Left colon (tissue), 2 donors: ENCODE measurements at places on chromosomes 7 and 10.
A peak's percentile ranks its signal among the peaks of the same experiment; 100 is the strongest.

- no peak for DNase-seq
These were observed 676.3 kb downstream of the SDK1 start for GRCh38 chr7:3977391-3977790.

DNA sequence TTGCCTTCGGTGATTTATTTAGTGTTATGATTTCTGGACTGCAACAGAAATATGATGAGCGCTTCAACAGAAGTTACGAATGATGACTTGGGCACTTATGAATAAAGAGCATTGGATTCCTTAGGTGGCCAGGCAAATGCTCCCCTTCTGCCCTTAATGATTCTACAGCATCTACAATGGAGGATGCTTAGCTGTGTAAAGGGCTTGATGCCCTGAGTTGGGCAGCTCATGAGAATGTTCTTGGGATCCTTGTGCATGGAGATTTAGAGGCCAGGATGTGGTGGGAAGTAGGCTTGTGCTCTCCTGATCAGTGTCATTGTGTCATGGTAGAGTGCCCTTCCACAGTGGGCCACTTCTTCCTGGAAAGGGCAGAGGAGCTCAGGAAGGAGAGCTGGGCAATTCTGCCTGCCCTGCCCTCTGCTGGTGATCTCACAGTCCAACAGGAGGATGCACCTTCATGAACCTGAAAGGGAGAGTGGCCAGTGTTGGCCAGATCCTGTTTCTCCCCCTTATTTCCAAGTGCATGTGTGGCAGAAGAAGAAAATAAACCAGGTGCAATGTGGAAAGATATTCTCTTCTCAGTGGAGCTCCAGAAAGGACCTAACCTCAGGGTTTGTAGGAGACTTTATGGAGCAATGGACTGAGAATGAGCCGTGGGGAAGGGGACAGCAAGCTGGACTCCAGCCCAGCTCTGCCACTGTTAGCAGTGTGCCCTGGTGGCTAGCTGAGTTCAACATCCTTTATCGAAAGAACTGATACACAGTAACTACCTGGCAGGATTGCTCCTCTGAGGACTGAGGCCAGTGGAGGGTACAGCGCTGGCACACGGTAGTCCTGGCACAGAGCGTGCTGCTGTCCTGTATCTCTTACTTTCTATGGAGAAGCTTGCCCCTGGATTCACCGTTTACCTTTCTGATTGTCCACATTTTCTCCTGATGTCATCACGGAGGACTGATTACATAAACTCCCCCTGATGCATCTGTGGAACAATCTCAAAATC, 182.9 kb downstream of the BMPER start:
- DNase-seq, result peak; percentile 45

- no peak for DNase-seq
These were observed 151.4 kb upstream of the PRPS1L1 start for GRCh38 chr7:18179093-18179492.

DNA sequence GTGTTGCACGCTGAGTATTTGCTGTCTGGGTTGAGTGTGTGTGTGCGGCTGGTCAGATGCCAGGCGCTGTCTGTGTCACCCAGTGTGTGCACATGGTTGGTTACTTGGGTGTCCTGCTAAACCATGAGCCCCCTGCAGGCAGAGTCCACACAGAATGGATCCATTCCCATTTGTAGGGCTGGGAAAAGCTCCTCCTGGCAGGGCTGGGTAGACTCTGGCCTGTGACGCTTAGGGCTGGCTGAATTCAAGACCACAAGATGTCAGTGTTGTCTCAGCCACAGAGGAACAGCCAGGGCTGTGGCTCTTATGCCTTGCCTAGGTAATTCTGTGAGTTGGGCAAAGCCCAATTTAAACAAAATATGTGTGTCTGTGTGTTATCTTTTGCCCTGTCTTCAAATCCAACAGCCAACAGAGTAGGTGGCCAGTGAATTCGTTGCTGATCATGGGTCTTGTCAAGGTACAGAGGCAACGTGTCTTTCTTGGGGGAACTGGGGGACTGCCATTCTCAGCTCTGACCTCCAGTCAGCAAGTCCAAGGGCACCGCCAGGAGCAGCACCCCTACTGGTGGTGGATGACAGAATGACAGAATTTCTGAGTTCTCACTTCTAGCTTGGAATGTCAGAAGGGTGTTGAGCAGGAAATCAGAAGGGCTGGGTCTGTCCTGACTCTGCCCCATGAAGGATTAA, 285.1 kb downstream of the CCSER2 start:
- DNase-seq, result no peak

DNA sequence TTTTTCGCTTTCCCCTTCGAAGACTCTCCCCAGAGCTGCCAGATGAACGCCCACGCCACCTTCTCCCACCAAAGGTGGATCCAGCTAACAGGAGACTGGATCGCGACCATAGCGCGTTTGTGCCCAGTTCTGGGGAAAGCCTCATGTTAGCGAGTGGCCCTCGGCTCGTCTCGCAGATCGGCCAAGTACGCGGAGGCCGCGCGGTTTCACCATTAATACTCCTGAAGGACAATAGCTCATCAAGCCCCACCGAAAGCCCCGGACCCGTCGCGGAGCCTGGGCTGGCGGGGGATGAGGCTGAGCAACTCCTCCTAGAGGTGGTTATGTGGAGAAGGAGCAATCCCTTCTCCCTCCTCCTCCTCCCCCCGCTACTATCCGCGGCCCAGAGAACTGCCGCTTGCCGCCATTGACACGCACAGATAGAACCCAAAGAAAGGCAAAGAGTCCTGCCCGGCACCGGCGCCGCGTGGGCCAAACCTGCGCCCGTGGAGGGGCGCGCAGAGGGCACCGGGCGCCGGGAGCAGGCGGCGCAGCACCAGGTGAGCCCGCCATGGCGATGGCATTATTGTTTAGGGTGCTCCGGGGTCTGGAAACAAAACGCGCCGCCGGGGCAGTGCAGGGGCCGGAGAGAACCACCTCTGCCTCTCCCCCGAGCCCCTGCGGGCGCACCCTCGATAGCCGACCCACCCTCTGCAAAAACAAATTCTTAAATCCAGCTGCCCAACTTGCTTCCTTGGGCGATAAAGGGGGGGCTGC, at the start of gene MACROH2A2:
TSS of gene MACROH2A2 (plus strand) at position 385 of the 756 bp plus-strand sequence. CDS start 22,813 bp downstream, outside the sequence.
- DNase-seq, result peak; percentile 57

DNA sequence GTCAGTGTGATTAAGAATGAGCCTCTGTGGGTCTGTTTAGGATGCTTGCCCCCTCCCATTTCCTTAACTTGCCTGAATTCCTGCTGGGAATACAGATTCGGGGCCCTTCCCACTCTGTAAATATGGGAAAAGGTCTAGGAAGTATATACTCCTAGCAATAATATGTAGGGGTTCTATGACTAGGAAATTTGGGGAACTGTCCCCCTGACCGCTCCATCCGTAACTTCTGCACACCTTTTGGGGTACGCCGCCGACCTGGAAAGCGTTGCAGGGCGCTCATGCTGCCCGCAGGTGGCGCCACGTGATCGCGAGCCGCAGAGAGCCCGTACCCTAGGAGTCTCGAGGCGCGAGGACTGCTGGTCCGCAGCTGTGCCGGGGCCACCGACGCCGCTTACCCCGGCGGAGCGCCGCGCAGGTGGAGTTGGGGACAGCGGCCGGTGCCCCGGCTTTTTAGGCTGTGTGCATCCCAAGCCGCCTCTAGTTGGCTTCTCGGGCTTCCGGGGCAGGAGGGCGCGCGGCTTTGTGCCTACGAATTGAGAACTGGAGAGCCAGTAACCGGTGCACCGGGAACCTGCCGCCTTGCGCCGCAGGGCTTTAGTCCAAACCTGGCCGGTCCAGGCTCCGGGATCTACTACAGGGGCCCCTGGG, 656 bp upstream of the CNNM2 start:
- peak; percentile 85 for DNase-seq

DNA sequence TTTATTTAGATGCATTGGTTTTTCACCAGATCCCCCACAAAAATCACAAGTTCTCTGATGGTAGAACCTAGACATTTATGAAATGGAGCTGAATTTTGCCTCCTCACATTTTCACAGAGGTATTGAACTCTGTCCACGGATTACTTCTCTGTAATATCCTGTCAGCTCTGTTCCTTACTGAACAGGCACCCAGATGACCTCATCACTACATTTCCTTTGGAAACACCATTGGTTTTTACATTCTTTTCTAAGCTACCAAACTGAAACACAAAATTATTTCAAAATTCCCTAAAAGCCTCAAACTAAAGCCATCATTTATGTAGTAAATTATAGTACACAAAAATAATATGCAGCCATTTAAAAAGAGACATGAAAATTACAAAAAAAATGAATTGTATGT, 98.3 kb upstream of the KCNIP2 start:
- no peak for DNase-seq

- no peak for DNase-seq
These were observed 214.4 kb downstream of the FAM107B start for GRCh38 chr10:14560274-14560673.

DNA sequence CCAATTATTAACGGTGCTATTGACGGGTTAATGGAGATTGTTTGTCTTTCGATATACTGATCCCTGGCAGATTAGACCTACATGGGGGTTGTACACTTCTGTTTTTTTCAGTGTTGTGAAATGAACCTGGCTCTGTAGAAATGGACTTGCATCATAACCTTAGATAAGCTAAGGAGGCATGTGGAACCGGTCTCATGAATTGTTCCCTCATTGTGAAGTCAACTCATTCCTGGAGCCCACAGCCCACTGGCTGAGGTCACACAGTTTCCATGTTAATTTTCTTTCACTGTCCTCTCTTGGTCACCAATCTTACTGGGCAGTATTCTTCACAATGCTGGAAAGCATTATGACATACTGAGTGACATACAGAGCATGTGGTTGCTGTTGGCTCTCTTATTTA, 202.8 kb downstream of the BMPER start:
- no peak for DNase-seq

DNA sequence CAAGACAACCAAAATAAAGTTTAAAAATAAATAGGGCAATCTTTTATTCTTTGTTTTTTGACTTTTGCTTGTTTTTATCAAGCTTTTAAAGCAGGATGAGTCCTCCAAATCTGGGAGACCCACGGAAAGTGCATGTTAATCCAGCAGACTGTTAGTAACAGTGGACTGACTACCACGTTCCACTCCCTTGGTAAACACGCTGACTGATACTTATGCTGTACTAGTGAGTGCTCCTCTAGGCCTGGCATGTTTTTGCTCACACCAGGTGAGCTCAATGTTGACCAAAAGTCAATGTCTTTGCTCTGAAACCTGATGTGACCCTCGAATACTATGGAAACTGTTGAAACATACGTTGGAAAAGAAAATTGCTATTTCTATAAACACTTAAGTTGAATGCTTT, 88.4 kb downstream of the KIAA1549 start:
- DNase-seq, result no peak

GRCh38 chr10:91198781-91199180, 21.7 kb upstream of the PCGF5 start:
- no peak for DNase-seq

DNA sequence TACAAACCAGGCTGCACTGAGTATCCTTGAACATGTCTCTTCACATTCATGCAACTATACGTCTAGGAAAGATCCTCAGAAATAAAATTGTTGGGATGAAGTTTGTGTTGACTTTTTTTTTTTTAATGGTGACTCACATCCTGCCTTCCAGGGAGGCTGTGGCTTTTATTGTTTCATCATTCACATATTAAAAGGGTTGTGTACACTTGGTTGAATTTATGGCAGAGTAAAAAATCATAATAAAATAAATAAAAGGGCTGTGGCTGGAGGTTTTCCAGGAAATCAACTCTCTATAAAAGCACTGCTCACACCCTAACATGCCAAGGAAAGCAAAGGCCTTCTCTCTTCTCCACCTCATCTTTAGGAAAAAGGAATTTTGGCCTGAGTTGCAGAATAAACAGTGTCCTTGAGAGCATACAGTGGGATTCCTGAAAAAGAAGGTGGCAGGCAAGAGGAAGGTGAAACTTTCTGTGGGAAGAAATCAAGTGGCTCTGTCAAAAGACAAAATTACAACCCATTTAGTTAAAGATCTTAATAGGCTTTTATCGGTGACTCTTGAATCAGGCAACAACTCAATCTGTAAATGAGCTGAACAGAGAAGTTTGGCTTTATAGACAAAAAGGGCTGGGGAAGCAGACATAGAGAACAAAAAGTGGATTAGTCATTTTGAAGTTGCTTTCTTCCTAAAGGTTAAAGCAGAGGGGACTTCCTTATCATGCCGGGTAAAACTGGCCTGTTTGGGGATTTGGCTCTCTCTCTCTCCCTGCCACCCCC, 41.6 kb upstream of the FHIP2A start:
- no peak for DNase-seq

GRCh38 chr7:92631850-92632487, 41.8 kb upstream of the FAM133B start:
- no peak for DNase-seq

- DNase-seq, result no peak
These were observed 22.9 kb upstream of the A1CF start for GRCh38 chr10:50908366-50908765.

GRCh38 chr7:7654964-7655715, 14.6 kb downstream of the UMAD1 start:
- DNase-seq, result no peak

GRCh38 chr7:66142996-66143395, 28.3 kb downstream of the CRCP start:
- DNase-seq, result no peak

GRCh38 chr10:95208702-95209391, 14.8 kb downstream of the ACSM6 start:
- no peak for DNase-seq

DNA sequence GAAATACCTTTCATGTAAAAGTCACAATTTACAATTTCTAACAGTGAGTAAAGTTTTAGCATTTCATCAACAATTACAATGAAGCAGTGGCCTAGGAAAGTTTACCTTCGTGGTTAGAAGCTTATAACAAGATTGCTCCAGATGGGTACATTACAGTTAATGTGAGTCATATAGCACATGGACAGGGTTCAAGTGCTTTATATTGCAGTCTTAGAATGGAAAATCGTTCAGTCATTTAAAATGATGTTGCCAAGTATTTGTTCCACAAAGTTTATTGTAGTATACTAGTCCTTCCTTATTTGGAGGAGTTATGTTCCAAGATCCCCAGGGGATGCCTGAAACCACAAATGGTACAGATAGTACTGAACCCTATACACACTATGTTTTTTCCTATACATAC, 174.6 kb upstream of the TARP start:
- no peak for DNase-seq

DNA sequence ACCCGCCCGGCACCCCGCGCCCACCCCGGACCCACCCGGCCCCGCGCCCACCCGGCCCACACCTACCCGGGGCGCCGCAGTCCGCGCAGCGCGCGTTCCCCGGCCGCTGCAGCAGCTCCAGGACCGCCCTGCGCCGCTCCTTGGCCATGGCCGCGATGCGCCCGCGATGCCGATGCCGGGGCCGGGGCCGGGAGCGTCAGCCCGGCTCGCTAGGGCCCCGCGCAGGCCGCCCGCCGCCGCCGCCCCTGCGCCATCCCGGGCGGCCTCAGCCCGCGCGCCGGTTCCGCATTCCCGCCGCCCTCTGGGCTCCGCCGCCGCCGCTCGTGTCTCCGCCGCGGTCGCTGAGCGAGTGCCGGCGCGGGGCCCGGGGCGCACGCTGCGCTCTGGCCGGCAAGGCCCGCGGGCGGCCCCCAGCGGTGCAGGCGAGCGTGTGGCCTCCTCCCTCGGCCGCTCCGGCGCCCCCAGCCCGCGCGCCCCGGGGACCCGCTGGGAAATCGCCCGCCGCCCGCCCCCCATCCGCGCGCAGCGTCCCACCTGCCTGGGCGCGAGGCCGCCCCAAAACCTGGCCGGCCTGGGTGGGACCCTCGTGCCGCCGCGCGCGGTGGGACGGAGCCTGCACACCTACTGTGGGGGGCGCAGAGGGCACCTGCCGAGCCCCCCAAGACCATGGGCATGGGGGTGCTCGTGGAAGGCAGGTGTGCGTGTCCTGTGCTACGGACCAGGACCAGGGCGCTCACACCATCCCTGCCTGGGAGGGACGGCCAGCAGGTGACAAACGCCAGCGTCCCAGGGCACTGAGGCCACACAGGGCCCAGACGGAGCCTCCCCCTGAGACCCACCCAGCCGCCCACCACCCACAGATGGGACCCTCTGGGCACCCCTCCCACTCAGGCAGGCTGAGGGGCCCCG, at the start of gene ADAP1:
TSS of gene ADAP1 (minus strand) at position 351 of the 909 bp plus-strand sequence. CDS start at position 148, 203 bp downstream.
- DNase-seq, result no peak
